Sigmoid colon (tissue), 7 donors: ENCODE measurements at places on chromosomes 7 and 10. TPM values are rescaled to one million over a fixed set of nuclear protein-coding genes. Genes with fewer than 3 reads are reported as not detected.

Gene CDC14C
- polyA plus RNA-seq, result not detected

Gene TUBAL3
- polyA plus RNA-seq, result 40.8 TPM

Gene SFMBT2
- 3.2 TPM for polyA plus RNA-seq

Gene VAX1
- not detected for polyA plus RNA-seq

Gene CALML3
- polyA plus RNA-seq, result 0.15 TPM

Gene AMPH
- polyA plus RNA-seq, result 1.0 TPM

Gene CYP2E1
- 0.66 TPM for polyA plus RNA-seq

Gene NPC1L1
- polyA plus RNA-seq, result 0.09 TPM

Gene SPDYE6
- not detected for polyA plus RNA-seq

Gene GNAT3
- polyA plus RNA-seq, result not detected

Gene LRRN3
- not detected for polyA plus RNA-seq

Gene SKIDA1
- polyA plus RNA-seq, result 0.10 TPM

Gene AGAP5
- polyA plus RNA-seq, result 1.8 TPM

Gene CALY
- polyA plus RNA-seq, result not detected

Gene SHTN1
- polyA plus RNA-seq, result 10.4 TPM

Gene EIF5AL1
- under 0.01 TPM for polyA plus RNA-seq

Gene GARIN1A
- polyA plus RNA-seq, result 0.87 TPM

Gene PAX4
- 1.2 TPM for polyA plus RNA-seq

Gene ATOH7
- polyA plus RNA-seq, result 0.15 TPM

Gene MCM10
- not detected for polyA plus RNA-seq

Gene C10orf67
- not detected for polyA plus RNA-seq

Gene SLC26A3
- polyA plus RNA-seq, result 751 TPM

Gene TAS2R41
- not detected for polyA plus RNA-seq

Gene C7orf57
- polyA plus RNA-seq, result not detected

Gene NEUROG3
- 1.3 TPM for polyA plus RNA-seq

Gene CARD11
- polyA plus RNA-seq, result 22.4 TPM
